HFF-Myc (cell line): ENCODE measurements at places on chromosomes 12 and 14.
A peak's percentile ranks its signal among the peaks of the same experiment; 100 is the strongest.

DNA sequence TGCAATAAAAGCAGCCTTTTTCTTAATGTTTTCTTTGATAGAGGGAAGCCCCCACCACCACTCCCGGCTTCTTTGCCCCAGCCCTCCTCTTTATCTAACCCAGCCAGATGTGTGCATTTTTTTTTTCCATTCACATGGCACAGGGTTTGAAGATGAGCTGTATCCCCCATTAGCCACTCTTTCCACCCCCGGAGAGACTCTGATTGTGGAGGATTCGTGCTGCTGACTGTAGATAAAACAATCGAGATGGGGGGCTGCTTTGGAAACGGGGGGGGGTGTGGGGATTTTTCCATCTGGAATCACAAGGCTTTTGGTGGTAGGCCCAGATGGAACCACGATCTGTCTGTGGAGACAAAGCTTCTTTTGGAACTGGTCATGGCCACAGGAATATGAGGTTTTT is 46.2 kb upstream of the VASH1 start:
- no peak for DNase-seq

DNA sequence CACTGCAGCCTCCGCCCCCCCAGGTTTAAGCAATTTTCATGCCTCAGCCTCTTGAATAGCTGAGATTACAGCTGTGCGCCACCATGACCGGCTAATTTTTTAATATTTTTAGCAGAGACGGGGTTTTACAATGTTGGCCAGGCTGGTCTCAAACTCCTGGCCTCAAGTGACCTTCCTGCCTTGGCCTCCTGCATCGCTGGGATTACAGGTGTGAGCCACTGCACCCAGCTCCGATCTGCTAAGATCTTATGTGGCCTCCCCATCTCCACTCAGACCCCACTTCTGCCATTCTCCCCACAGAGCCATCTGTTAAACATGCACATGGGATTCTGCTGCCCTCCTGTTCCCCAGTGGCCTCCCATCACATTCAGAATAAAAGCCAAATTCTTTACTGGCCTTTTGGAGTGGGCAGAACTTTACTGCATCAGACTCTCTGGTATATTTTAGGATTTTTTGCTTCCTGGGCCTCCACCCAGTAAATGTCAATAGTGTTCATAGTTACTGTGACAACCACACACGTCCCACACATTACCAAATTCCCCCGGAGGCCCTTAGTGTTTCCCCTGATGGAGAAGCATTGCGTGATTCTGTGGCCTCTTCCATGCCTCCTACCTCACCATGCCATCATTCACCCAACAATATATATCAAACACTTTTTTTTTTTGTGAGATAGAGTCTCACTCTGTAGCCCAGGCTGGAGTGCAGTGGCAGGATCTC is 96.3 kb downstream of the PTPN11 start:
- DNase-seq: no peak

DNA sequence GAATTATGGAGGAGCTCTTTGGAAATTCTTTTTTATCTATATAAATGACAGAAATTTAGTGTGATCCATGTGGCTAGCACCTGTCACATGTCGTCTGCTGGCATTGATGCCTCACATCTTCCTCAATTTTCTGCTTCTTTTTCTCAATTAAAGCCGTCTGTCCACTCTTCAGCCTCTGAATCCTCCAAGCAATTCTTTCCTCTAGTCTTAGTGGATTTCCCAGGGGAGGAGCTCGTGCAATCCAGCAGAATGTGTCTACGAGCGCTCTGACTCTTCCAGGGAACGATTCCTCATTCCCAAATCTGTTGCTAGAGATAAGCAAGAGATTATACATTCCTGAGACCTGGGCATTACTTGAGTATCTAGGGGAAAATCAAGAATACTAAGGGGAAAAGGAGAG is 176.6 kb downstream of the EMP1 start:
- no peak for DNase-seq

- no peak for DNase-seq
These were observed 32.6 kb downstream of the ARMH4 start for GRCh38 chr14:58119381-58119780.

DNA sequence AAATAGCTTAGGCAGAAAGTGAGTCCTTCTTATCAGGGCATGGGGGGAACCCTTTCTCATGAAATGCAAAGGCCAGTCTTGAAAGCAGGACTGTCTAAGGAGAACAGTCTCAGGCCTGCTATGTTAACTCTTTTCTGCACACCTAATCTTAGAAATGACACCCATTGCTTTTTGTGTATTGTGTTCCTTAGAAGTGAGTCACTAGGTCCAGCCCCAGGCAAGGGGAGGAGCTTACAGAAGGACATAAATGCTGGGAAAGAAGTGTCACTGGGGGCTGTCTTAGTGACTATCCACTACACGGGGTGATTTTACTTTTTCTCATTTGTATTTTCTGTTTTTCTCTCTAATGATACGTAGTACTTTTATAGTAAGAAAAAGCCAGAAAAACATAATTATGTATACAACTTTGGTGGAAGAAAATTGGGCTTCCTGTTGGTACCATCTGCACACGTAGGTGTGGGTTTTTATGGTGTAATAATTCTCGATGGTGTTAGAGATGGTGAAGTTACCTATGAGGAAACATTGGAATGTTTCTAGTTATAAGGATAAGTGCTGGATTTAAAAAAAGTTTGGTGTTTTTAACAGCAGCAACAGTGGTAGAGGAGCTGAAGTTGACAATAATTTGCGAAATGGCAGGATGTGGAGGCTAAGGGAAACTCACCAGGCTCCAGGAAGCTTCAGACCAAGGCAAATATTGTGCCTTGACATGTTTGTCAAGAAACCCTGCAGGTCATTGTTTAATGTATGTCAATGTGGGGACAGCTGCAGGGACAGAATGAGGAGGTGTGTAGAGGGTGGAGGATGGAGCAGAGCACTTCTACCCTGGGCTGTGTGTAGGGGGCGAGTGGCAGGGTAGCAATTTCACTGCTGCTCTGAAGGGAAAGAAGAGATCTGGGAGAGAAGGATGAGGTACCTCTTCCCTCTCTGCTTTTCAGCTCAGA is 214.9 kb downstream of the KTN1 start:
- DNase-seq: no peak

DNA sequence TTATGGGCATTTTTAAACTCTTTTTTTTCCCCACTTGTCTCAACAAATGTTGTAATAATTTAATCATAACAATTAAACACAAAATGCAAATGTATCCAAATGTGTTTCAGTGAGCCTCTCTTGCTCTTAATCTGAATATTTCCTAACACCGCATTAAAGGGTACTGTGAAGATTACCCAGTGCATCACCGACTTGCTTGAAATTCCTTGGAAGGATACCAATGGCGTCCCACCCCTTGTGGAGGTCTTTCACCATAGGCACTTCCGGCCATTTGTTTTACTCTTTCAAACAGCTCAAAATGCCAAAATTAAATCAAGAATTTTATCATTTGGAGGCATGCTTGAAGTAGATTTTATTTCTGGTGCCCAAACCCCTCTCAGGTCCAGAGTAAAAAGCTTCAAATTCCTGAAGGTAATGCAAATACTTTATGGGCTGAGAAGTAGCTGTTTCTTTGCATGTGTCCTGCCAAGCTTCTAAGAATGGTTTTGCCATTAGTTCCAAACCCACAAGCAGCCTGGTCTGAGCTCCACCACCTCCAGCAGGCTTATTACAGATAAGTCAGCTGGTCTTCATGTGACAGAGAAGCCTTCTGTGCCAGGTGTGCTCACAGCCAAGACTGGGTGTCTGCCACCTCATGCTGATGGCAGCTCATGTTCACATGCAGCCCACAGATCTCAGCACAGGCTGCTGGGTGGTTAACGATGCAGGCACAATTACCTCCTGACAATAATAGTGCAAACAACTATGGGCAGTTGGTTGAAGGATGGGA is 16.4 kb upstream of the NUDT4 start:
- no peak for DNase-seq

- peak; percentile 49 for DNase-seq
These were observed 55.9 kb downstream of the CCDC92 start for GRCh38 chr12:123916729-123917128.

- no peak for DNase-seq
These were observed 24.9 kb downstream of the DGLUCY start for GRCh38 chr14:91138511-91139359.

GRCh38 chr14:74886001-74886400 is 4.3 kb downstream of the DLST start:
- DNase-seq: peak; percentile 91

- DNase-seq: no peak
These were observed 388.3 kb upstream of the GARIN6 start for GRCh38 chr12:99259040-99259934.

GRCh38 chr14:96960598-96961116 is 163.5 kb downstream of the VRK1 start:
- DNase-seq: no peak

- DNase-seq: no peak
These were observed 65.8 kb downstream of the PPP2R5C start for GRCh38 chr14:101827286-101827685.

GRCh38 chr14:81946834-81947798 is 413.5 kb upstream of the SEL1L start:
- no peak for DNase-seq

GRCh38 chr12:124310785-124311184 is 15.9 kb downstream of the RFLNA start:
- no peak for DNase-seq

GRCh38 chr12:131106349-131106941 is 152.7 kb downstream of the ADGRD1 start:
- DNase-seq: no peak

- no peak for DNase-seq
These were observed 365.0 kb downstream of the CCER1 start for GRCh38 chr12:90589956-90590355.

DNA sequence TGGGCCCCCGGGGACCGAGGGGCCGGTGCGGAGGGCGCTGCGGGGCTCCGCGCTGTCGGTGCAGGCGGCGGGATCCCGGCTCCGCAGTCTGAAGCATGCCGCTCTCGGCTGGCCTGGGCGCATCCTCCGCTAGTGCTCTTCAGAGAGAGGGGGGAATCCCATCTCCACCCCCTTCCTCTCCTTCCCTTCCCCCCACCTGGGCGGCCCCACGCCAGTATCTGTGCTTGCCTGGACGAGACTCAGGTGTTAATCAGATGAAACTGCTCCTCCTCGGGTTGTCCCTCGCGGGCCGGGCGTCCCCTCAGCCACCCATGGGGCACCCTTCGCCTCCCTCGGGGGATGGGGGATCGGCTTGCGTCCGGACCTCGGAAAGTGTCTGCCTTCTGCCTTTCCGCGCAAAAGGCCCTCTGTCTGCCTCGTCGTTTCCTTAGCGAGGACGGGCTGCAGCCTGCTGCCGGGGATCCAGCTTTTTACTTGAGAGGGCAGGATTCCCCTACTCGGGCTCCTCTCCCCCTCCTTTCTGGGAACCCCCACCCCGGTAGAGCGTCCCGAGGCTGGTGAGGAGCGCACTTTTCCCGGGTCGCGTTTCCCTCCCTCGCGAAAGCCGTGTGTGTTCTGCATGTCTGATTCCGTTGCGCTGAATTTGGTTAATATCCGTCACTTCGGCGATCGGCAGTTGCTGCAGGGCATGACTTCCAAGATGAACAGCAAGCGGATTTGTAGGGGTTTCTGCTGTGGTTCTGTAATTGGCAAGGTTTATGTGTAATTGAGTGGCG is 1.1 kb downstream of the GPHN start:
- DNase-seq: no peak

DNA sequence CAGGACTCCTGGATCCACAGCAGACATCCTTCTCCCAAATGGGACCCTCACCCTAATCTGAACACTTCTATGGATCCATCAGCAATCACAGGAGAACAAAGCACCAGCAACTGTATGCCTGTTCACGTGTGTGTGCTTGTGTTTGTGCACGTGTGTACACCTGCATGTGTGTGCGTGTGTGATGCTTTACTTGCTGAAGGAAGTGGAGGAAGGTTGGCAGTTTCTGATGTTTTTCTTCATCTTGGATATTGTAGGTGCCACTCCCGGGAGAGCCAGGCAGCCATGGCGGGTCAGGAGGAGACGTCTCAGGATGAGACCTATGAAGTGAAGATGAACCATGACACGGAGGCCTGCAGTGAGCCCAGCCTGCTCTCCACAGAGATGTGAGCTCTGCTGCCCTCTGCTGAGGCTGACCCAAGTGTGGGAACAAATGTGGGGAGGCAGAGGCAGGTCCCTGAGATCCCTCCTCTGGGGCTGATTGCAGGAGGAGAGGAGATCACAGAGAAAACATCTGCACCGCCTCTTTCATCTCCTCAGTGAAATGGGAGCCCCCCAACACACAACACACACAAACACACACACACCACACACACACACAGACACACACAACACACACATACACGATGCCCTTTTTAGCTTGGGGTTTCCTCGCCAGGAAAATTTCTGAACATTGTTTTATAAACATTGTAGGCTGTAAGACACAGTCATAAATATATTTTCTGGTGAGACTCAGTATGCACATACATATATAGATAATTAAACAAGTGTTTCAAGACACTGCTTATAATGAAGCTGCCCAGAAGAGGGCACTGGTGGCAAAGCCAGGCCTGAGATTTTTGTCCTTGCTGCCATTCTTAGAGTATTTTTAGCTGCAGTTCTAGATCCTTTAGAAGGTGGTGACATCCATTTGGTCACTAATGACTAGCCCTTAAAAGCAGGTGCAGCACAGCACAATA is 112.2 kb upstream of the FKBP4 start:
- DNase-seq: no peak

GRCh38 chr14:77007975-77008421 is 20.5 kb downstream of the IRF2BPL start:
- DNase-seq: no peak

DNA sequence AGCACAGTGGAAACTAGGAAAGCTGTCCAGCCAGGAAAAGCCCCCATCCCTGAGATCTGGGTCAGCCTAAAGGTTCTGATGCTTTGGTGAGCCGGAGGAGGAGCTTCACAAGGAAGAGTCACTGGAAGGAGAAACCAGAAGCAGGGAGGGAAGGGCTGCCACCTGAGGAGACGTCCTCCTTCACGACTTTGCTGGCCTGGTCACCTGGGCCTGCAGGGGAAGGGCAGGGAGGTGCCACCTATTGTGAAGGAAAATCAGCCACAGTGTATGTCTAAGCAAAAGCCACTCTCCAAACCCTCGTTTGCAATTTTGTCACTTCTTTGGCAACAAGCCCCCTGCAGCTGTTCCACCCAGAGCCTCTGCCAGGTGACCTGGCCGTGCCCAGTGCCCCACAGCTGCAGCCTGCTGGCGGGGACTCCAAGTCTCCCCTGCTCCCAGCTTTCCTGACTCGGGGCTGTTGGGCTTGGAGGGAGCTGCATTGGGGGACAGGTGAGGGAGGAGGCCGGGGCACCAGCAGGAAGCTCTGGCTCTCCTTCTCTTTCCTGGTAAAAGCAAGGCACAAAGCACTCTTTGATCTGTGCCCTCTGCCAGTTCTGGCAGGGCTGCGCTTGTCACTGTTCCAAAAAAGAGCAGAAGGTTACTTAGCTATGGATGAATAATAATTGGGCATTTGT is 120.9 kb upstream of the BCL2L14 start:
- DNase-seq: no peak
